ENCODE measurements at places on chromosomes 2 and 18.

DNA sequence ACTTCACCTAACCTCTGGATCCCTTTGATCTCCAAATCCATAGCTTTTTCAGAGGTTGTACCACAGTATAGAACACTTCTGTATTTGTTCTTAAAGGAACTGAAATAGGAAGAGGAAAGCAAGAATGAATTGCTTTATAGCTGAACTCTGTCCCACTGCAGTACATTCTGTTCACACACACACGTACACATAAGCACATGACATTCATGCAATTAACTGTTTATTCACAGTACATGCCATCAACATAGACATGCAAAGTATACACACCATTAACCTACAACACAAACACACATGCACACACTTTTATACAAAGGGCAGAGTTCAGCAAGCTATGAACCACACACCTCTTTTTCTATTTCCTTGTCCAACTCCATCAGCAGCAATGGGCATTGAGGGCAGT lies 43.2 kb downstream of the MRPL33 start:
- DNase-seq, result no peak

DNA sequence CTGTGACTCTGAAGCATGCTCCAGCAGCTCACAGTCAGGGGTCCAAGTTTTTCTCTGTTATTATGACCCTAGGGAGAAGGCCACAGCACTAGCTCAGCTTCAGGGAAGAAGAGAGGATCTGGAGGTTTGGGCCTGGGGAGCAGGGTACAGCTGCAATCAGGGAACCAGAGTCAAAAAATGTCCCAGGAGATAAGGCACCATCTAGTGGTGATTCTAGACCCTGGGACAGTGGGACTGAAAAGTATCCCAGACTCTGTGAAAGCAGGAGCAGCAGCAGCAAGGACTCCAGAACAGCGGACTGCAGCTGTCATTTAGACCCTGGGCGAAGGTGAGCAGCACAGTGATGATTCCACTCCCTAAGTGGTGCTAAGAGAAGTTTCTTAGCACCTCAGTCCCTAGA lies 278.4 kb upstream of the DDX18 start:
- DNase-seq, result no peak

DNA sequence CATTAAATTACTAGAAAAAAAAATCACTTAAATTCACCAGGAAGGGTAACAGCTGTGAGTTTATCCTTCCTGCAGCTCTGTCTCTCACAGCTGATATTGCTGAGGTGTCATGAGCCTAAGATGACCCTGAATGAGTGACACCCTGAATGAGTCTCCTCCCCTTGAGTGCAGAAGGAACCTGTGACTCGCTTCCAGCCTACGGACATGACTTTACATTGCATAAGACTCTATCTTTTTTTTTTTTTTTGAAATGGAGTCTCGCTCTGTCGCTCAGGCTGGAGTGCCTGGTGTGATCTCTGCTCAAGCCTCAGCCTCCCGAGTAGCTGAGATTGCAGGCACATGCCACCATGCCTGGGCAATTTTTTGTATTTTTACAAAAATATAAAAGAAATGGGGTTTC lies 14.1 kb downstream of the MRO start:
- no peak for DNase-seq

- no peak for DNase-seq
Measured at GRCh38 chr2:201999279-201999678, 34.4 kb upstream of the FZD7 start.

- DNase-seq, result no peak
Measured at GRCh38 chr2:218618102-218618860, 10.6 kb downstream of the PLCD4 start.

DNA sequence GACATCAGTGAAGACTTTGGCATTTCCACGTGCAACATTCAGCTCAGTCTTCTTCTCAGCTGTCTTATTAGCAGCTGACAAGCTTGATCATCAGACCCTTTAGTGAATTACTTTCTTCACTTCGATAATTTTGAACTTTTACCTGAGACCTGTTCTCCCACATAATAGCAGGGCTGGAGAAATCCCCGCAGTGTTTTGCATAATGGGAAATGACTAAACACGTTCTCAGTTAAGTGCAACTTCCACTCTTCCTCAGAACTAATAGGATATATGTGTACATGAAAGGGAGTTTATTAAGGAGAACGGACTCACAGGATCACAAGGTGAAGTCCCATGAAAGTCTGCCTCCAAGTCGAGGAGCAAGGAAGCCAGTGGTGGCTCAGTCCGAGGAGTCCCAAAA lies 28.8 kb upstream of the MBP start:
- DNase-seq, result no peak

- DNase-seq, result no peak
Measured at GRCh38 chr18:48713309-48713708, 174.5 kb downstream of the CTIF start.

GRCh38 chr2:240946654-240947053 lies 40.5 kb downstream of the CROCC2 start:
- no peak for DNase-seq

- no peak for DNase-seq
Measured at GRCh38 chr18:34730774-34731173, 20.7 kb downstream of the DTNA start.

Measured in activated gamma-delta T cell treated with Interleukin-2 at 50 U/mL for 16 hours (primary cell).